Activated CD4-positive, alpha-beta T cell treated with anti-CD3 and anti-CD28 coated beads, Interleukin-2, amount 50 U/mL, for 1 hour (primary cell): ENCODE measurements at places on chromosomes 11 and 22.
A peak's percentile ranks its signal among the peaks of the same experiment; 100 is the strongest.

DNA sequence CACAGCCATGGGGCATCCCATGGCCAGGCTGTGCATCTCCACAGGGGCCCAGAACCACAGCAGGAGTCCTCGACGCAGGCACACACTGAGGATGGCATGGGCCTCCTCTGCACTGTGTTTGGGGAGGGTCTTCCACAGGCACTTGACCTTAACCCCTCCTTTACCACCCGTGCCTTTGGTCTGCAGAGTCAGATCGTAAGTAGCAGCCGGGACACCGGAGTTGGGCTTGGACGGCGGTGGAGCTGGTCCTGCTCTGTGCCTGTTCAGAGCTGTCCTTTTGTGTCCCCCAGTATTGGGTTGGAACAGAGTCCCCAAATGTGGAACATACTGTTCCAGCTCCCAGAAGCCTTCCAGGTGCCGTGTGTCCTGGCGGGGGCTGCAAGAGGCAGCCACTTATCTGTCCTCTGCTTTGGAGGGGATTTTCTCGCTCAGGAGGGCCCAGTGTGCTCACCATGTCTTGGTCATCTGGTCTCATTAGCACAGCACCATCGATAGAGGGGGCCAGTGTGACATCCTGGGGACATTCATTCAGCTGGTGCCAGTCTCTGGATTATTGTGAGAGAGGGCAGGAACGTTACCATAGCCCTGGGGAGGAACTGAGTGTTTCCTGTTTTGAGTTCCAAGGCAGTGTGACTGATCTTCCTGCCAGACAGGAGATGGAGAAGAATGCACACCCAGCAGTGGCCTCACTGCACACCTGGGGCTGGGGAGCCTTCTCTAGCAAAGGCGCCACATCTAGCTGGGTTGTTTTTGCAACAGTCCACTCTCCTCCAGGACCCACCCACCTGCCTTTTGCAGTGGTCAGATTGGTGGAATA is 12.4 kb downstream of the CRELD2 start:
- peak; percentile 41 for DNase-seq

GRCh38 chr11:59973097-59973496 is 9.3 kb downstream of the OOSP4A start:
- no peak for DNase-seq

- no peak for DNase-seq
Measured at GRCh38 chr11:69080257-69080995, 31.7 kb downstream of the TPCN2 start.

GRCh38 chr22:31133911-31134310 is 6.4 kb downstream of the PLA2G3 start:
- no peak for DNase-seq

DNA sequence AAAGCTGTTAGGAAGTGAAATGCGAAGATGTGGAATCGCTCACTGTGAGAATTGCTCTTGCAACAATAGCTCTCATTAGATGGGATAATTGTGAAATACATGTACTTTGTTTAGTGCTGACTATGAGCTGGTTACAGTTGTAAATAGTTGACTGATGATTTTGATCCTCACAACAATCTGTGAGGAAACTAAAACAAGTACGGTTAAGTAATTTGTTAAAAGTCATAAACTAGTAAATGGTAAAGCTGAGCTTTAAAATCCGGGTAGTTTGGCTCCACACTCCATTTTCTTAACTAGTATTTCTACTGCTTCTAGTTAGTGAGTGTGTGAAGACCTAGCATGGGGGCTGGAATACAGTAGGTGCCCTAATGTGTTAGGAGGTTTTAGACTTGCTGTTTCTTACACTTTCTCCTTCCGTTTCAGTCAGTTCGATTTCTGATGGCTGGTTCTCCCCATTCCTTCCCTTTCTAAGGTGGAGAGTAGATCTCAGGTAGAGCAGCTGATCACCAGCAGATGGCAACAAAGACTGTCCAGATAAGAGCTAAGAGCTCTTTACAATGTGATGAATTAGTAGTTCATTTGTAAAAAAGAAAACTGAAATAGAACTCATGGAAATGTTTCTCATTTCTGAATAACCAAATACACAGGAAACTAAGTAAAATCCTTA is 16.3 kb upstream of the CYP2R1 start:
- no peak for DNase-seq
